Kidney epithelial cell (primary cell): ENCODE measurements at places on chromosomes 3 and 15. TPM values are rescaled to one million over a fixed set of nuclear protein-coding genes. Genes with fewer than 3 reads are reported as not detected.

FBXL2 gene
- 12.6 and 22.9 TPM in 2 replicates for total RNA-seq

VPS13C gene
- total RNA-seq = 46.1 and 48.3 TPM in 2 replicates

MCTP2 gene
- total RNA-seq = 6.3 and 7.7 TPM in 2 replicates

ROBO2 gene
- 1.4 and 3.9 TPM in 2 replicates for total RNA-seq

SERPINI2 gene
- not detected in 2 replicates for total RNA-seq

PAK2 gene
- total RNA-seq = 50.6 and 51.4 TPM in 2 replicates

TF gene
- under 0.01 TPM in 1 of 2 replicates, not detected in the other for total RNA-seq

CCDC191 gene
- total RNA-seq = 2.0 and 3.4 TPM in 2 replicates

NLGN1 gene
- total RNA-seq = 0.21 and 4.5 TPM in 2 replicates

ATP10A gene
- 7.6 and 8.0 TPM in 2 replicates for total RNA-seq

ISL2 gene
- 1.8 and 4.8 TPM in 2 replicates for total RNA-seq

C3orf22 gene
- total RNA-seq = not detected in 2 replicates

TMEM207 gene
- total RNA-seq = not detected in 2 replicates

CERS3 gene
- total RNA-seq = not detected in 2 replicates

DPPA2 gene
- total RNA-seq = not detected in 2 replicates

CCDC71 gene
- 41.2 and 46.6 TPM in 2 replicates for total RNA-seq

HHLA2 gene
- 0.79 TPM in 1 of 2 replicates, not detected in the other for total RNA-seq

APOD gene
- not detected in 2 replicates for total RNA-seq

CACNA1D gene
- 0.21 and 0.55 TPM in 2 replicates for total RNA-seq

CHCHD4 gene
- 18.4 and 20.7 TPM in 2 replicates for total RNA-seq

C3orf20 gene
- 0.13 TPM in 1 of 2 replicates, not detected in the other for total RNA-seq

NDN gene
- total RNA-seq = 75.0 and 88.9 TPM in 2 replicates

ALDH1L1 gene
- total RNA-seq = 1.0 and 1.2 TPM in 2 replicates

ZNF80 gene
- total RNA-seq = not detected in 2 replicates

FBXL22 gene
- 0.21 and 0.27 TPM in 2 replicates for total RNA-seq

SLC51B gene
- not detected in 2 replicates for total RNA-seq
